PC-9 (cell line): ENCODE measurements at places on chromosomes 6 and 20. TPM values are rescaled to one million over a fixed set of nuclear protein-coding genes. Genes with fewer than 3 reads are reported as not detected.

Gene TREM2
- total RNA-seq, result not detected in 2 replicates

Gene CEP250
- total RNA-seq, result 63.6 and 79.5 TPM in 2 replicates

Gene CCN5
- total RNA-seq, result 0.20 TPM in 1 of 2 replicates, not detected in the other

Gene HUS1B
- total RNA-seq, result 0.94 and 1.2 TPM in 2 replicates

Gene BCKDHB
- 29.7 and 41.5 TPM in 2 replicates for total RNA-seq

Gene PTCHD4
- total RNA-seq, result 0.15 TPM in 1 of 2 replicates, not detected in the other

Gene ARHGAP40
- total RNA-seq, result 0.92 and 1.8 TPM in 2 replicates

Gene PPDPF
- total RNA-seq, result 243 and 253 TPM in 2 replicates

GRCh38 chr6:28254121-28254519 lies 2.1 kb upstream of the ZKSCAN4 start:
- H3K27me3 ChIP-seq, result no peaks in the 10 kb centered on the region
- H3K36me3 ChIP-seq, result no peaks in the 10 kb centered on the region
- DNase-seq, result no peak
- H3K27ac ChIP-seq, result no peak overlapping the region
- H3K4me1 ChIP-seq, result peaks cover 19% of the 10 kb centered on the region

- H3K27ac ChIP-seq, result no peak overlapping the region
- H3K27me3 ChIP-seq, result no peaks in the 10 kb centered on the region
- no peaks in the 10 kb centered on the region for H3K36me3 ChIP-seq
- no peak overlapping the region for H3K4me3 ChIP-seq
These were observed 122.2 kb downstream of the COL19A1 start for GRCh38 chr6:69988458-69989126.

DNA sequence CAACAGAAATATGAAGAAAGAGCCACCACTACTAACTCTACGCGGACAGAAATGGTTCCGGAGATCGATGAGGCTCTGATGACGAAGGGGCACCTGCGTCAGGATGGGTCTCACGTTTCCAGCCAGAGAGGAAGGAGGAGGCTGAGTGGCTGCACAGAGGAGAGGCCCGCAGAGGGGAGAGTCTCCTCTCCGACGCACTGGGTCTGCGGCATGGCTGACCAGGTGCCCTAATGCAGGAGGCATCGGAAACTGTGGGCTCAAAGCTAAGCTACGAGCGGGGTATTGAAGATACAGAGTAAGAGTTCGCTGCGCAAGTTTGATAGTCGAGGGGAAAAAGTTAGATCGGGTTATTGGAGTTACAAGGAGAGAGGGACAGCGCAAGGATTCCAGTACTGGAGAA lies 69.9 kb downstream of the TTLL2 start:
- H3K27me3 ChIP-seq, result peaks cover 84% of the 10 kb centered on the region
- H3K4me1 ChIP-seq, result no peaks in the 10 kb centered on the region
- DNase-seq, result no peak
- no peak overlapping the region for H3K27ac ChIP-seq
- H3K36me3 ChIP-seq, result no peaks in the 10 kb centered on the region

DNA sequence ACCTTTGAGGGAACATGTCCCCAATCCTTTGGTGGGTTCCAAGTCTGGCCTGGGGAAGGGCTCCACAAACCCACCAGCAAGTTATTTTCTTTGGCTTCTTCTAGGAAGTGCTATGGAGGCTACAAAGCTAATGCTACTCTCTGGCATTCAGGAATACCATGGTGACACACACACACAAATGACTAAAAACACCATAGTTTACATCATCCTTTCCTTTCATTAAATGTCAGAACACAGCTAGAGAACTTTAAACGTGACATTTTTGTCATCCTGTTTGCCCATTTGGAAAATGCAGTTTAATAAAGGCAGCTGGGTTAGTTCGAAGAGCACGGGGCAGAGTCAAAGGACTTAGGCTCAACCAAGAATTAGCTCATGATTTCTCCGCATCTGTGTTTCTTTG lies 40.2 kb upstream of the PROKR2 start:
- DNase-seq, result no peak
- H3K36me3 ChIP-seq, result no peaks in the 10 kb centered on the region
- H3K27me3 ChIP-seq, result peaks cover 42% of the 10 kb centered on the region
- H3K4me3 ChIP-seq, result no peak overlapping the region
- H3K4me1 ChIP-seq, result no peaks in the 10 kb centered on the region
- no peak overlapping the region for H3K27ac ChIP-seq

GRCh38 chr20:7989379-7989778 lies 30.2 kb downstream of the TMX4 start:
- H3K36me3 ChIP-seq, result no peaks in the 10 kb centered on the region
- no peak for DNase-seq
- no peak overlapping the region for H3K27ac ChIP-seq
- no peaks in the 10 kb centered on the region for H3K27me3 ChIP-seq
- no peak overlapping the region for H3K4me3 ChIP-seq

- no peak for DNase-seq
- no peaks in the 10 kb centered on the region for H3K4me1 ChIP-seq
- H3K27me3 ChIP-seq, result peaks cover 42% of the 10 kb centered on the region
- no peak overlapping the region for H3K4me3 ChIP-seq
- H3K36me3 ChIP-seq, result no peaks in the 10 kb centered on the region
These were observed 192.0 kb downstream of the LRFN2 start for GRCh38 chr6:40395066-40395697.

DNA sequence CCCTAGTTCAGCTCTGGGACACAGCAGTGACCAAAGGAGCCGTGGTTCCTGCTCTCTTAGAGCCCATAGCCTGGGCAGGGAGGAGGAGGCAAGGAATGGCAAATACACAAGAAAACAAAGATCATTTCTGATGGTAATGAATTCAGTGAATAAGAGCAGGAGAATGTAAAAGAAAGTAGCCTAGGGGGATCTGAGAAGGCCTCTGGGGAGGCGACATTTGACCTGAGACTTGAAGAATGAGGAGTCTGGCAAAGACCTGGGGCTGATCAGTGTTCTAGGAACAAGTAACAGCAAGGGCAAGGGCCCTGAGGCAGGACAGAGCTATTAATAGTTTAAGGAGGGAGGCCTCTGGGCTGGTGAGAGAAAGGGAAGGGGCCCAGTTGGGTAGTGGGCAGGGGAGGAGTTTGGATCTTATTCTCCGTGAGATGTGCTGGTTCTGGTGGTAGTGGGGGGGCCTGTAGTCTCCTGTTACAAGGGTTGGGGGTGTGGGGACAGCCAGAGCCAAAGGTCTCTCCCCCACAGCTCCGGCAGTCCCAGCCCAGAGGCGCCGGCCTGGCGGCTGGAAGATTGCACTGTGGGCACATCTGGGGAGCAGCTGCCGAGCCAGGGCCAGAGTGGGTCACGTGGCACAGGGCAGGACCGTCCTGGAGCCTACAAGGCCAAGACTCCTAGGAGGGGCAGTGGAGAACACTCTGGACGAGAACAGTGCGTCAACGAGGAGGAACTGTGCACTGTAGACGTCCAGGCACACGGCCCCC lies 9.3 kb upstream of the ID1 start:
- peak; percentile 87 for DNase-seq
- peak overlapping the region; percentile 96 for H3K27ac ChIP-seq
- H3K4me3 ChIP-seq, result no peak overlapping the region
- no peaks in the 10 kb centered on the region for H3K27me3 ChIP-seq
- H3K4me1 ChIP-seq, result peaks cover 44% of the 10 kb centered on the region

- 0 out of 2 replicates have a peak, but pooled peaks cover 5% of the 10 kb centered on the region for H3K4me1 ChIP-seq
- H3K36me3 ChIP-seq, result no peaks in the 10 kb centered on the region
- no peaks in the 10 kb centered on the region for H3K27me3 ChIP-seq
- no peak for DNase-seq
- H3K27ac ChIP-seq, result no peak overlapping the region
These were observed 73.2 kb downstream of the SCP2D1 start for GRCh38 chr20:18886756-18887155.

- H3K4me1 ChIP-seq, result no peaks in the 10 kb centered on the region
- H3K27ac ChIP-seq, result no peak overlapping the region
- H3K36me3 ChIP-seq, result no peaks in the 10 kb centered on the region
- DNase-seq, result no peak
- no peak overlapping the region for H3K4me3 ChIP-seq
These were observed 159.1 kb downstream of the UST start for GRCh38 chr6:148905901-148906300.

DNA sequence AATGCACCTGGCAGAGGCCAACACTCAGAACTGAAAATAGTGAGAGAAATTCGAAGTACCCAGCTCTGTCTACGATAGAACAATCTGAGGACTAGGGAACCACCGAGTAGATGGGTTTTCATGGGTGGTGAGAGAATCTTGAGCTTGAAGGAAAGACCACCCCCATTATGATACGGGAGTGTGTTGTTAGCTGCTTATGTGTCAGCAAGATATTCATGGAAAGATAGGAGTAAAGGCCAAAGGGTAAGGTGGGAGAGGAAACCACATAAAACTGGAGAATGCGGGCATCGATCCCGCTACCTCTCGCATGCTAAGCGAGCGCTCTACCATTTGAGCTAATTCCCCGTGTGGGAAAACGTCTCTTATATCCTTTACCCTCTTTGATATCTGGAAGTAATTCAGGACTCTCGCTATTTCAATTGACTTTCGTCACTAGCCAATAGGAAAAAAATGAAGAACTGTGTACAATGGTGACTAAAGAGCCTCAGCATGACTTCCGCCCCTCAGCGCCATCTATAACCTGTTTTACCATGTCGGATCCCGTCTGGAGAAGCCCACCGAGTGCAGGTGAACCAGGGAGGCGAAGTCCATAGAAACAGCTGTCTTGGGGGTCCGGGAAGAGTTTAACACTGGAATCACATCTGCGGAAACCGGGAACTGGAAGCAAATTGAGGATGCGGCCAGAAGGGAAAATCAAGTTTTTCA lies 25.0 kb upstream of the ABT1 start:
- H3K36me3 ChIP-seq, result no peaks in the 10 kb centered on the region
- H3K27ac ChIP-seq, result peak overlapping the region; percentile 82
- H3K4me3 ChIP-seq, result peak overlapping the region; percentile 74
- H3K4me1 ChIP-seq, result 0 out of 2 replicates have a peak, but pooled peaks cover 6% of the 10 kb centered on the region
- H3K27me3 ChIP-seq, result no peaks in the 10 kb centered on the region

- DNase-seq, result no peak
- H3K4me3 ChIP-seq, result no peak overlapping the region
- no peaks in the 10 kb centered on the region for H3K4me1 ChIP-seq
- no peaks in the 10 kb centered on the region for H3K36me3 ChIP-seq
- no peaks in the 10 kb centered on the region for H3K27me3 ChIP-seq
- no peak overlapping the region for H3K27ac ChIP-seq
These were observed 119.3 kb upstream of the F13A1 start for GRCh38 chr6:6439778-6440177.

GRCh38 chr6:32894085-32895005 lies 40.4 kb downstream of the PSMB9 start:
- peaks cover 12% of the 10 kb centered on the region for H3K4me1 ChIP-seq
- H3K36me3 ChIP-seq, result no peaks in the 10 kb centered on the region
- no peaks in the 10 kb centered on the region for H3K27me3 ChIP-seq
- DNase-seq, result peak; percentile 97
- peak overlapping the region; percentile 63 for H3K27ac ChIP-seq

GRCh38 chr6:112296694-112297093 lies 42.3 kb upstream of the LAMA4 start:
- peaks cover 59% of the 10 kb centered on the region for H3K4me1 ChIP-seq
- H3K27me3 ChIP-seq, result no peaks in the 10 kb centered on the region
- DNase-seq, result no peak
- 0 out of 2 replicates have a peak overlapping the region, but pooled peaks have one; percentile 58 for H3K4me3 ChIP-seq

DNA sequence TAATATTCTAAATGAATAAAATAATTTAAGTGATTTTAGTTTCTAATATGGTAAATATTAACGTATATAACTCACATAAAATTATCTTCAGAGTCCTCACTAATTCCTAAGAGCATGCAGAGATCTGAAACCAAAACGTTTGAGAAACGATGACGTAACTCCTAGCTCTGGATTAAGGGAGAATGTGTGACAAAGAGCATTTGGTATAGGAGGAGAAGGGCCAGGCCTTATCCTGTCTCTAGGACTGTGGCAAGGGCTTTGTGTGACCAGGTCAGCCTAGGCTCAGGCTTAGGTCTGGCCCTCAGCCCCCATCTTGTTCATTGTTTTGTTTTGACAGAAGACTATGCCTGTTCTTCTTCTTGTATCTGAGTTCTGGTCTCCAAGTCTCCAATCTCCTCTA lies 19.2 kb upstream of the POLR1H start:
- no peaks in the 10 kb centered on the region for H3K36me3 ChIP-seq
- no peak overlapping the region for H3K27ac ChIP-seq
- no peaks in the 10 kb centered on the region for H3K4me1 ChIP-seq
- DNase-seq, result no peak
- no peaks in the 10 kb centered on the region for H3K27me3 ChIP-seq

DNA sequence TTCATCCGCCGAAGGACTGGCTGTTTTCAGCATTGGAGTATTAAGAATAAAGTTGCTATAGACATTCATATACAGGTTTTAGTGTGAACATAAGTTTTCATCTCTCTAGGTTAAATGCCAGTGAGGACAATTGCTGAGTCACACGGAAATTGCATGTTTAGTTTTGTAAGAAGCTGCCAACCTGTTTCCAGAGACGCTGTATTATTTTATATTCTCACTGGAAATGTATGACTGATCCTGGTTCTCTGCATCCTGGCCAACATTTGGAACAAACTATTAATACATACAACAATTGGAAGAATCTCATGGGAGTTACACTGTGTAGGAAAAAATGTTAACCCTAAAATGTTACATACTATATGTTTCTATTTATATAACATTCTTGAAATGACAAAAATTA lies 16.7 kb upstream of the TGM6 start:
- H3K27me3 ChIP-seq, result no peaks in the 10 kb centered on the region
- DNase-seq, result no peak
- H3K4me1 ChIP-seq, result peaks cover 22% of the 10 kb centered on the region
- H3K4me3 ChIP-seq, result peak overlapping the region; percentile 30; the same call in 1 of the 2 replicates
- H3K36me3 ChIP-seq, result no peaks in the 10 kb centered on the region
- peak overlapping the region; percentile 92 for H3K27ac ChIP-seq

DNA sequence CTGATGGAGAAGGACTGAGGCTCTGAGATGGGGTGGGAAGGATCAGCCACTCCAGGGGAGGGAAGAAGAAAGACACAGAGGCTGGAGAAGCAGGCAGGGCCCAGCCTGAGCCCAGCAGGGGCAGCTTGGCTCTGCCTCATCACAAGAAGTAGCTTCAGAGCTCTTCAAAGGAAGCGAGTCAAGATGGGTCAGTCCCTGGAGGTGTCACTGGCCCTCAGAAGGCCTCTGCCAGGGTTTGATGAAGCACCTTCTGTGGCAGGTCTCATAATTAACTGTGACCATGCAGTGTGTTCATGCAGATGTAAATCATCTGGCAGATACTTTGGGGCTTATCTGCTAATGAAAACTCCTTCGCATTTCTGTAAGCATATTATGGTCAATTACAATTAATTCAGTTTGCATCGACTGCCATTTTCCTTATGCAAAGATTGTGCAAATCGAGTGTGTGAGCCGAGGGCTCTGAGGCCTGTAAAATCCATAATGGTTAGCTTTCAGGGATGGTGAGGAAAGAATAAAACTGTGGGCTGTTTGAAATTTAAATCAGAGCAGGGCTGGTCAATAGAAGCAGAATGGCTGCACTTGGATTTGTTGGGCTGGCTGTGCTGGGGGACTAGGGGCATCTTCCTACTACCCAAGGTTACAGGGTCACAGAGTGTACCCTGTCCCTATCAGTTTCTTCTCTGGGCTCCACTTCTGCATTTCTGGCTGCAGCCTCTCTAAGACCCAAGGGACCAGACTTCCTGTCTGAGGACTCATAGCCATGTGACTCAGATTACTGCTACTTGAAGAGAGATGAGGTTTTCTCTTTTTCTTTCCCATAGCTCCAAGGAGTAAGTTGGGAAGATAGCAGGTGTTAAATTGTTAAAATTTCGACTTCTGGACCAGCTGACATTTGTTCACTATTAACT lies 376.6 kb downstream of the DHX35 start:
- no peak for DNase-seq
- no peak overlapping the region for H3K27ac ChIP-seq
- H3K36me3 ChIP-seq, result no peaks in the 10 kb centered on the region
- H3K4me1 ChIP-seq, result no peaks in the 10 kb centered on the region
- no peak overlapping the region for H3K4me3 ChIP-seq
